ENCODE measurements at places on chromosomes 7 and 10. TPM values are rescaled to one million over a fixed set of nuclear protein-coding genes. Genes with fewer than 3 reads are reported as not detected.

C10orf143 gene
- total RNA-seq: 3.4 TPM

- DNase-seq: no peak
These were observed 97.7 kb upstream of the PDLIM1 start for GRCh38 chr10:95388539-95388938.

DNA sequence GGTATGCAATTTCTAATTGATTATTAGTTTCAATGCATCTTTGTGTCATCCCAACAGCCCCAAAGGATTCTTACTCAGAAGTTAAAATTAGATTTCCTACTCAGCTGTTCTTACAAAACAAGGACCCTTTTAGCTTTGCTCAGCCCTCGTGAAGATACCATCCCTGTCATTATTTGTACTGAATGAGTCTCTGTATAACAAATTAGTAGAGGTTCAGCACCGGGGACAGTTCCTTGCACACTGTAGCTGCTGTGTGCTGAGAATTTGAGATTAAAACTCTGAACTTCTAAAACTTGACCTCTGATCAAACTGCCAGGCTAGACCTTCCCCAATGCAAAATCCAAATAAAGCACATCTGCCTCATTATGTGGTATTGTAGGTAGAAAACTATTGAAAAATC lies 299.1 kb downstream of the LHFPL3 start:
- no peak for DNase-seq

GPR15LG gene
- not detected for total RNA-seq

DNA sequence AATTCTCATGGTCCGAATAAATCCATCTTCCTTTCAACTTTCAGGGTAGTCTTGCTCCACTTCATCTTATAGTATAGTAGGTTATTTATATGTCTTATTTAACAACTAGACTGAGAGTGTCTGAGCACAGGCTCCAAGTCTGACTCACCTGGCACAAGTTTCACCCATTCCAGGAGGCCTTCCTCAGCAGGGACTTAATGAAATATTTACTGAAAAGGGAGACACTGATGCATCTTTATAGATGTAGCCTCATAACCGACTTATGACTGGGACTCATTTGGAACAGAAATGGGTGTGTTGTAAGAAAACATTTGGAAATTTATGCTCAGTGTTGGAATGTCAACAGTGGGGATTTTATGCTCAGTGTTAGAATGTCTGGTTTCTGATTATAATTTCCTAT lies 59.9 kb downstream of the CH25H start:
- DNase-seq: no peak

ZNF365 gene
- 1.3 TPM for total RNA-seq

Data from upper lobe of right lung (tissue), 1 donor.